ENCODE measurements at places on chromosomes 2 and 18.

- DNase-seq: no peak
These were observed 106.6 kb upstream of the UPP2 start for GRCh38 chr2:157995117-157995516.

DNA sequence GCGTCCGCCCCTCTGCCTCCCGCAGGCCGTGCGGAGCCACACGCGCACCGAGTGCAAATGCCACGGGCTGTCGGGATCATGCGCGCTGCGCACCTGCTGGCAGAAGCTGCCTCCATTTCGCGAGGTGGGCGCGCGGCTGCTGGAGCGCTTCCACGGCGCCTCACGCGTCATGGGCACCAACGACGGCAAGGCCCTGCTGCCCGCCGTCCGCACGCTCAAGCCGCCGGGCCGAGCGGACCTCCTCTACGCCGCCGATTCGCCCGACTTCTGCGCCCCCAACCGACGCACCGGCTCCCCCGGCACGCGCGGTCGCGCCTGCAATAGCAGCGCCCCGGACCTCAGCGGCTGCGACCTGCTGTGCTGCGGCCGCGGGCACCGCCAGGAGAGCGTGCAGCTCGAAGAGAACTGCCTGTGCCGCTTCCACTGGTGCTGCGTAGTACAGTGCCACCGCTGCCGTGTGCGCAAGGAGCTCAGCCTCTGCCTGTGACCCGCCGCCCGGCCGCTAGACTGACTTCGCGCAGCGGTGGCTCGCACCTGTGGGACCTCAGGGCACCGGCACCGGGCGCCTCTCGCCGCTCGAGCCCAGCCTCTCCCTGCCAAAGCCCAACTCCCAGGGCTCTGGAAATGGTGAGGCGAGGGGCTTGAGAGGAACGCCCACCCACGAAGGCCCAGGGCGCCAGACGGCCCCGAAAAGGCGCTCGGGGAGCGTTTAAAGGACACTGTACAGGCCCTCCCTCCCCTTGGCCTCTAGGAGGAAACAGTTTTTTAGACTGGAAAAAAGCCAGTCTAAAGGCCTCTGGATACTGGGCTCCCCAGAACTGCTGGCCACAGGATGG is 7.1 kb upstream of the WNT10A start:
- DNase-seq: no peak

DNA sequence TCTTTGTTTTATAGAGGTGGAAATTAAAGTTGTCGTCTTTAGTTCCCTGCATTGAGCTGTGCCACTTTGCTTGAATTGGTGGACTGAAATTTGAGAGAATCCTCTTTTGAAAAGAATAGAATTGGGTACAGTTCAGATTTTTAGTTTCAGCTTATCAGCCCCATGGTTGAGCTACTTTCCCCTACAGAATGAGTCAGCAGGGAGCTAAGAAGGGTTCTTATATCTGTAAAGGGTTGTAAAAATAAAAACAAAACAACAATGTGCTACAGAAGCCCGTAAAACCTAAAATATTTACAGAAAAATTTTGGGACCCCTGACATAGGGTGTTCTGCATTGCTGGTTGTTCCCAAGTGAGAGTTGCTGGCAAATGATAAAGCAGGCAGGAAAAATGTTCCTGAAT is 12.6 kb downstream of the SLC20A1 start:
- DNase-seq: no peak

GRCh38 chr18:79549638-79550000 is 130.0 kb upstream of the CTDP1 start:
- no peak for DNase-seq

DNA sequence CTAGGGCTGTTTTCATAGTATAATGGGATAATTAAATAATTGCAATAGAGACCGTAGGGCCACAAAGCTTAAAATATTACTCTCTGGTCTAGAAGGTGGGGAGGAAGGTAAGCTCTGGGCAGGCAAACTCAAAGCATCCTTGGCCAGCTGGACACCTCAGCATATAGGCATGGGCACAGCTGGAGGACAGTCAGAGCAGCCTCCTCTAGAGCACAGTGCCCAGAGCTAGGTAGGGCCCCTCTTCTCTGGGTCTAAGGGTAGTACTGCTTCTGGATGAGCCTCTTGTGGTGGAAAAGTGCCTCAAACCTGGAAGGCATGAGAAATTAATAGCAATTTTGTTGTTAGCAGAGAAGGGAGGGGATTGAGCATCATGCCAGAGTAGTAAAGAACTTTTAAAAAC is 291.3 kb upstream of the FBXO11 start:
- DNase-seq: no peak

DNA sequence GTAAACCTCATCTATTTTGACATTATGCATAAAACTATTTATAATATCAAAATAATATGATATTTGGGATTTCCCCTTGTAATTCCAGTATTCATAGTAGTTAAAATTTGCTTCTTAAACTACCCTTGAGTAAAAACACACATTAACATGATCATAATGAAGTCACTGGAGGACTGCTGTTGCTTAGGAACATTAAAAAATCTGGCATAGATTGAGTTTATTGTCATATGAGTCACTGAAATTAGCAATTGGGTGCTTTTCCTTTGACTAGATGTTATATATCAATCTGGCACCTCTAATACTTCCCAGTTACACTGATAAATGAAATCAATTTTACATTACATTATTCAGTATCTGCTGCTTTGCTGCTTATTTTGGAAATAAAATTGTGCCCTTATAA is 57.0 kb upstream of the ZC3H15 start:
- DNase-seq: no peak

- DNase-seq: no peak
These were observed 4.7 kb upstream of the IL1R2 start for GRCh38 chr2:101986804-101987740.

GRCh38 chr2:116142644-116143227 is 1671.8 kb upstream of the DDX18 start:
- DNase-seq: no peak
